Stimulated activated CD8-positive, alpha-beta memory T cell treated with anti-CD3 and anti-CD28 coated beads, Interleukin-12 subunit alpha, Interleukin-12 subunit beta, amount 100 ng/mL, for 1 hour (primary cell): ENCODE measurements at places on chromosomes 7 and 10.

DNA sequence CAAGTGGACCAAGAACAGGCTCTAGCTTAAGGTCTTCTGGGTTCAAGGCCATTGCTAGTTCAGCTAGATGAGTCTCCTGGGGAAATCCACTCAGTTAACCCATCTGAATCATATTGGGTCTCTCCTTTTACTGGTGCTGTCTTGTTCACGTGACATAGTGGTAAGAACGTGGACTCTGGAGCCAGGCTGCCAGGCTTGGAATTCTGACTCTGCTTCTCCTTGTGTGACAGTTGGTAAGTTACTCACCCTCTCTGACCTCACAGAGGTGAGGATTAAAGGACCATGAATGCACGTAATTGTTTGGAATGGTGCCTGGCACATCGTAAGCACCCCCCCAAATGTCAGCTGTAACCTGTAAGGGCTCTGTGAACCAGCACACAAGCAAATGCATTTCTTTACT is 9.7 kb upstream of the CALU start:
- DNase-seq: no peak

GRCh38 chr7:6614953-6615722 is at the start of gene ZNF853:
Gene ZNF853 (plus strand): TSS chr7:6615610. CDS start chr7:6616175, 565 bp downstream.
- DNase-seq: no peak

DNA sequence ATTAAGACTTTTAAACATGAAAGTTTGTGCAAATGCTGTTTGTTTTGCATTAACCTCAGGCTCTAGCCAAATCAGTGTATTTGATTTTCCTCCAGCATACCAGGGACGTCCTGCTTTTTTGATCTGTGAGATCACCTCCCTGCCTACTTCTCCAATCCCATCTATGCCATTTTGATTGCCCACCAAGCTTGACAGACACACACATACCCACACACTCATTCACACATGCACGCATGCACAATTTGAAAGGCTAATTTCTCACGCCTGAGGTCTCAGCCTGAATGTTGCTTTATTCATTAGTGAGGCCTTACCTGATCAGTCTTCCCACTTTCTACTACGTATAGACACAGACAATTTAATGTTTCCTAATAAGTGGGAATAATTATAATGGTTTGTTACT is 53.5 kb downstream of the CDK13 start:
- no peak for DNase-seq

DNA sequence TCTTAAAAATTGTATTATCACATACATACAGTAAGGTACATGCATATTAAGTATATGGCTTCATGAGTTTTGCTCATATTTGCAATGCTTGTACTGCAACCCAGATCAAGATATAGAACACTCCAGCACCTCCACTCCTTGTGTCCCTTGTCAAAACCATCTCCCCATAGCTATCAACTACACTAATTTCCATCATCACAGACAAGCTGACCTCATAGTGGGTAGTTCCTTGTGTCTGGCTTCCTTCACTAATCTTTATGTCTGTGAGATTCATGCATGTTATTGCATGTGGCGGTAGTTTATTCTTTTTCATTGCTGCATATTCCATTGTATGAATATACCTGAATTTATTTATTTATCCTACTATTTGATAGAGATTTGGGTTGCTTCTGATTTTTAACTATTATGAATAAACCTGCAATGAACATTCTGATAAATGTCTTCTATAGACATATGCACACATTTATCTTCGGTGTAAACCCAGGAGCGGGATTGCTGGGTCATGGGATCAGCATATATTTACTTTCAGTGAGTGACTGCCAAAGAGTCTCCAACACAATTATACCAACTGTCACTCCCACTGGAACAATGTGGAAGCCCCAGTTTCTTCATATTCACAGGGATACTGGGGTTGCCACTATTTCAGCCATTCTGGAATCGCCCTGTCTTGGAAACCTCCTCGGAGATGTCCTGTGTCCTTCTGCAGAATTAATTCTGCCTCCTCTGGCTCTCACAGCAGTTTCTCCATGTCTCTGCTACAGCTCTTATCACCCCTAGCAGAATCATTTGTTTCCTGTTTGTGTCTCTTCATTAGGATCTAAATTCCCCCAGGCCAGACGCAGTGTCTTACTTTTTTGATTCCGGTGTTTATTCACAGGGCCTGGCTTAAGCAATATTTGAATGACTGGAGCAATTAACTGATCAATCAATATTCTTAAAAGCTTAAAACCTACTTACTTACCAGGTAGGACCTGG is 14.7 kb upstream of the ADAM12 start:
- DNase-seq: no peak

GRCh38 chr10:5599613-5600520 is 66.5 kb downstream of the ASB13 start:
- DNase-seq: no peak

GRCh38 chr10:20551761-20552160 is 345.4 kb downstream of the NEBL start:
- DNase-seq: no peak

DNA sequence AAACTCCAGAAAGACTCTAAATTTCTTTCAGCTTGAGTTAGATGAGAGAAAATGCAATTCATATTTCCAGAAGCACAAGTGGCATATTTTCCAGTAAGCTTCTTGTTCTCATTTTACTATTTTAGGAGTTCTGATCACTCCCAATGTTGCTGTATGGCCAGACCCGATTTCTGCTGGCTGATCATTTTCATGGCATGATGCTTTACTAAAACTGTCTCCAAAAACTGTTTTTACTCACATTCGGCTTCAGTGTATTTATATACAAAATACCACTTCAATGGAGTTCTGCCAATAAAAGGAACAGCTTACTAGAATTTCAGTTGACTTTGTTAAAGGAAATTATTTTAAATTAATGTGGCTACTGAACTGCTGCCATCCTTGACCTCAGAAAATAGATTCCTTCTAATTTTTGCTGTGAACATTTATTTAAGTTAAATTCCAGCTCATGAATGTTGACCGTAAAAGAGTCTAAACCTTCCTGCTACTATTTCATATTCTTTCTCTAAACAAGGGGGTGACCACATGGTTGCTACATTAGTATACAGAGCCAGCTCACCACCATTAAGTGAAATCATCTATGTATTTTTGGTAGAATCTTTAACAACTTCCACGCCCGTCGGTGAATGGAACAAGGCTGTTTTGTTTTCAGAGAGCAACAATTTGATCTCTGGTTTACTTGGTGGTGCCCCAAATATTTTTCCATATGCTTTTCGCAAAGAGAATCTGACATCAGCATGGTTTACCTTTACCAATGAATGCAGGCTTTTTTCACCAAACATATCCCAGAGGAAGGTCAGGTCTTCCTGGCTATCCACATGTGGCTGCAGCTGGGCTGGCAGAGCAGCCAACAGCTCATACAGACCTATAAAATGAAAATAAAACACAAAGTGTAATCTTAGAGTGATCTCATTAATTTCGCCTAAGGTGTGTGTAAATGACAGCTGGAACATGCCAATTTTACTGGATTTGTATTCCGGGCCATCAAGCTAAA is 101.2 kb downstream of the MPP7 start:
- no peak for DNase-seq

- no peak for DNase-seq
Measured at GRCh38 chr10:7082967-7083366, 327.9 kb downstream of the SFMBT2 start.

DNA sequence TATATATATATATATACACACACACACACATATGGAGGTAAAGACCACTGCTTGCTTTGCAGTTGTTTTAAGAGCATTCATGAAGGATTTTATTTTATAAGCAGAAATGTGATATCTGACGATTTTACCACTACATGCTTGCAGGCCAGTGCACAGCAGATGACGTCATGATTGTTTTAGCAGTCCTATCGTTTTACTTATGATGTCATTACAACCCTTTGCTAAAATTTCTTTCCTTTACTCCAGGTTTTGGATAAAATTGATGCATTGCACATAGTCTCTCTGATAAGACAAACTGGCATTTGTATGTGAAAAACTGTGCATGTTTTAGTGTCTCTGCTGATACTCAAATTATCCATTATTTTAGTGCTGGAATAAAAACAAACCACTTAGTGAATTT is 9.2 kb downstream of the EGFR start:
- DNase-seq: no peak
